ENCODE measurements at places on chromosomes 13 and 19.

DNA sequence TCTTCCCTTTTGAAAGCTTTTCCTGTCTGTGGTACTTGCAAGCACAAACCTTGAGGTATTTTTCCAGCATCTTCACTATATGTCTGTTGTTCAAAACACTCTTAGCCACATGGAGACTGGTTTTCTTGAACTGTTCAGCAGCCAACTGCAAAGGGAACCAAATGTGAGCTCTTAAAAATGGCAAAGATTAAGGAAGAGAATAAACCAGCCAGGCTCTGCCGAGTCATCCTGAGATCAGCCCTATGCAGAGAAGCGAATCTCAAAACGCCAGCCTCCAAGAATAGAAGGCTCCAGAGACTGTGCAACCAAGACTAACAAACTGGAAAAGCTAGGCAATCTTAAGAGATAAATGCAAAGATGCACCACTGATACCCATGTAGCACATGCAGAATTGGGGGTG lies 20.7 kb downstream of the AKAP8 start:
- no peak for DNase-seq

GRCh38 chr13:51645761-51646670 lies 61.8 kb downstream of the WDFY2 start:
- no peak for DNase-seq

DNA sequence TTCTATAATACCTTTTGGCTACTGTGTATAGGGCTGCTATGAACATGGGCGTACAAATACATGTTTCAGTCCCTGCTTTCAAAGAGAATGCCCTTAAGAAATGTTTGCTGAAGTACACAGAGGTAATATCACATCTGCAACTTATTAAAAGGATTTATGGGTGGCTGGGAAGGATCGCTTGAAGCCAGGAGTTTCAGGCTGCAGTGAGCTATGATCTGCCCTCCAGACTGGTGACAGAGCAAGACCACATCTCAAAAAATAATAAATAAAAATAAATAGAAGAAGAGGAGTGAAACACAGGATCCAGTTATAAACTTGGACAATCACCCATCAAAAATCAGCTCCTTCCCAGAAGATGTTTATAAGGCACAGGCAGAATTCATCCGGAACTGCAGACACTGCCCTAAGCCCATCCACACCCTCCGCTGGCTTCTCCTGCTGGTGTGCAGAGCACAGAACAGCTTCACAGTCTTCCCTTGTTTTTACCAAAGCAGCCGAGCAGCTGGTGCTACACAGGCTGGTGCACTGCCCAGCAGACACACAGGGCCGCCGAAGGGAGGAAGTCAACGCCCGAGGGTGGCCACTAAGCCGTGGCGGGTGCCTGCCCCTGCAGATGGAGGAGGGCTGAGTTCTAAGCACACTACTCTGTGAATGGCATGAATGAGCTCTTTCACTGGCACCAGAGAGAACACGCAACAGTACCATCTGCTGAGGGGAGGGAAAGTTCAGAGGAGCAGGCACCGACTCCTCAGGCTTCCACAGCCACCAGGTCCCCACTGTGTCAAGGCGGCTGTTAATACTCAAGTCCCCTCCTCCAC lies 44.0 kb downstream of the BRD4 start:
- DNase-seq: no peak

DNA sequence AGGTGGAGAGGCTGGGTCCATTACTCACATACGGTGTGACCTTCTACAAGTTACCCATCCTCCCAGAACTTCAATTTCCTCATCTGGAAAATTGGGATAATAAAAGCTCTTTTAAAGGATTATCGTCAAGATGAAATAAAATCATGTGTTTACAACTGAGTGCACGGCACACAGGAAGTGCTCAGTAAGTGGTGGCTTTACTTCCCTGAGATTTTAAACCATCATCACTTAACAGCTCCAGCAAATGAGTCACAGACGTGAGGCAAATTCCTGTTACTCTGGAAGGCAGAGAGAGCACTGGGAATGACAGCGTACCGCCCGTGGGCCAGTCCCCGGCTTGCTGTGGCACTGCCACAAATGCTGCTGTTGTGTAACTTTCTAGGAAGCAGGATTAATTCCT lies 64.1 kb downstream of the MRPL57 start:
- no peak for DNase-seq

DNA sequence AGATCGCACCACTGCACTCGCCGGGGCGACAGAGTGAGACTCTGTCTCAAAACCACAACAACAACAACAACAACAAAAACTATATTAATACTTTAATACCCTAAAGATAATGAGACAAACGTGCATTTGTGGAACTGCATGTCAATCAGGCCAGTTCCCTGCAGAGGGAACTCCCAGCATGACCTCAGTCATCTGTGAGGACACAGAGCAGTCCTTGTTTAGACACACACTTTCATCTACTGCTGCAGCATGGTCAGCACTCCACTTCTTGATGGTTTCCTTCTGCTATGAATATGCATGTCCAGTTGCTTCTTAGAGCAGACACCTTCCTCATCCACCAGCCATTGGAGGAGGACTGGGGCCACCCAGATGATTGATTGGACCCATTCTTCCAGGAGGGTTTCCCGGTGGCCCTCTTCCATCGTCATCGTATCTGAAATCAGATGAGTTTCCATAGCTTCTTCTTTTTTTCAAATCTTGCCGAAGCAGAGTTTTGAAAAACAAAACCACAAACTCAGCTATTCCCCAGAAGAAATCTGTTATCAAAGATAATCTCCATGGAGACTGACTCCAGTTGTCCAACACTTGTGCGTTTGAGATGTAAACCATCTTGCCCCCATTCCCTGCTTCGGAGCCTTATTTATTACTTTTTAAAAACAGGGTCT lies 26.5 kb downstream of the ZNF607 start:
- no peak for DNase-seq

DNA sequence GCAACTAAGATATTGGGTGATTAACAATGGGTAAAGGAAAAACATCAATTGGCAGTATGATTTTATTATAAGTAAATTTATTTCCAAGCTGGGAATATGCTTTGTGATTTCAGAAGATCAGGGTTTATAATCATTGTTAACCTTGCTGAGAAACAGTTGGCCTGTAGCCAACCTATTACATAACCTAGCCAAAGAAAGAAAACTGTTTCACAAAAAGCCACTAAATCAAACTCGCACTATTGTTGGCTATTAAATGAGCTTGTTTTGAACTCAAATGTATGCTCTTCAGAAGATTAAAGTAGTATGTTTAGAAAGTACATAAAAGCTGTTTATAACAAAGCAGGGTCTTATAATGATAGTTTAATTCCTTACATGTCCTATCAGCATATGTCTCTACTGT lies 151.7 kb downstream of the LHFPL6 start:
- no peak for DNase-seq

- no peak for DNase-seq
Observed at GRCh38 chr19:29625186-29625651, 19.1 kb downstream of the POP4 start.

DNA sequence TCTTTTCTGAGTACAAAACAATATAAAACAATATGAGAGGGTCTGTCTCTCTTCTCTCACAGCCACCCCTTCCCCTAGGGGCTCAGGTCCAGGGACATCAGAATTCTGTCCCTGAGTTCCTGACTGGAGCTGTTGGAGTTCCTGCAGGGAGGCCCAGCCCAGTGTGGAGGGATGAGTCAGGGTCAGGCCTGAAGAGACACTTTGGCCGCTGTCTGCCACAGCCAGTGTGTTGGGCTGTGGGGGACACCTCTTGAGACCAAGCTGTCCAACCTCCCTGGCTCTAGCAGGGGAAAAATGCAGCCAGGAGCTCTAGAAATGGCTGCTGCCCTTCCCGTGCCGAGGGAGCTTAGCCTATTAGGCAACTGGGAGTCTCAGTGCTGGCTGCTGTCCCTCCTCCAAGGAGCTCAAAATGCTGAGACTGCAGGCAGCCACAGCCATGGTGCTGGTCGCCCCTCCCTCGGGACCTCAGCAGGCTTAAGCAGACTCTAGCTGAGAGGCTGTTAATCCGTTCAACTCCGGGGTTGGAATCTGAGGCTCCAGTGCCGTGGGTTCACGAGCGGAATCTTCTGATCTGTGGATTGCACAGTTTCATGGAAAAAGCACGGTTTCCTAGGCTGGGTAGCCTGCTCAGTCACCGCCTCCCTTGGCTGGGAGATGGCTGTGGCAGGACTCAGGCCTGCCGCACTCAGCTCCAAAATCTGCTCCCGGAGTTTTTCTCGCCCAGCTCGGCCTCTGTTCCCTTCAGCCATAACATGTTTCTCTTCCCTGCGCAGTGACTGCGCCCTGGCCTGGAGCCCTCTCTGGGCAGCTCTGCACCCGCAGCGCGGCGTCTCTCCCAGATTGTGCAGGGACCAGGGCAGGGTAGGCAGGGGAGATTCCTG lies 3.8 kb upstream of the ZNF626 start:
- DNase-seq: no peak

DNA sequence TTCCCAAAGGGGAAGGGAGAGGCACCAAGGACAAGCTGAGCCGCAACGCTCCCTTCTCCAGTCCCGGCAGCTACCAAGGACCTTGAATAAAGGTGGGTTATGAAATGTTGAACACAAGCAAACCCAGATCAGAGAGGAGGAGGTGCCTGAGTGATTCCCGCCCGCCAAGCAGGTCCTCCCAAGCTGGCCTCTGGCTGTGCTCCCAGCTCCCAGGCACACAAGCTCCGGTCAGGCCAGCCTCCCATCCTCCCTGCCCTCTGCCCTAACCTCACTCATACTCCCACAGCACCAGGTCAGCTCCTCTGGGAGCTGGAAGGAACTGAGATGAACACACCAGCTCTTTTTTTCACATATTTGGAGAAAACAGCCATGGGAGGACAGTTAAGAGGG lies 3.7 kb downstream of the NAPA start:
- DNase-seq: no peak

- no peak for DNase-seq
Observed at GRCh38 chr13:71491010-71491409, 376.0 kb downstream of the DACH1 start.

- DNase-seq: no peak
Observed at GRCh38 chr19:58440556-58440955, 603 bp upstream of the ZNF132 start.

All from stimulated activated CD4-positive, alpha-beta T cell treated with anti-CD3 and anti-CD28 coated beads, Interleukin-4, amount 100 ng/mL, for 24 hours (primary cell).